ENCODE measurements at places on chromosomes 4 and X.

DNA sequence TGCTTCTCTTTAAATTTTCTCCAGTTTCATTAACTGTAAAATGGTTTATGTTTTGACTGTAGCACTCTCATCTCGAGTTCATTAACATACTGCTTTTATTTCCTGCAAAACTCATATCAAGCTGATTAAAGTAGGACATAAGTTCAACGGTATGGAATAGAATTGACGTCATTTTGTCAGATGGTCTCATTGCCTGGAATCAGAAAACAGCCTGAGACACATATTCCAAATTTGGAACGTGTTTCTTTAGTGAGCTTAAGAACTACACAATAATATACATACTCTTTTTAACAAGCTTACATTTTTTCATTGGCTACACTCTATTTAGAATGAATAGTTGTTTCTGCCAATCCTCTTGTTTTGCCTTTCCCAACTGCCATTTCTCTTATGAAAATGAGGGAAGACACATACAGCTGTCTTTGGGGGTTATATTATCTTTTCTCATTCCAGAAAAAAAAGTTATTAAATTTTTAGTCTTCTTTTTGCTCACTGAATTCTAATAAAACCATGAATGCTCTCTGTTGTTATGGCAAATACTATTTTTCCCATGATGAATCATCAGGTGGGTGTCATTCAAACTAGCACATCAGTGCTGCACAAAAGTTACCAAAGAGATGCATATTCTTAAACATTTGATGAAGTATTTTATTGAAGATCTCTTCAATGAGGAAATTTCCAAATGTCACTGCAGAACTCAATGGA, 162.8 kb downstream of the GABRB1 start:
- DNase-seq: no peak

DNA sequence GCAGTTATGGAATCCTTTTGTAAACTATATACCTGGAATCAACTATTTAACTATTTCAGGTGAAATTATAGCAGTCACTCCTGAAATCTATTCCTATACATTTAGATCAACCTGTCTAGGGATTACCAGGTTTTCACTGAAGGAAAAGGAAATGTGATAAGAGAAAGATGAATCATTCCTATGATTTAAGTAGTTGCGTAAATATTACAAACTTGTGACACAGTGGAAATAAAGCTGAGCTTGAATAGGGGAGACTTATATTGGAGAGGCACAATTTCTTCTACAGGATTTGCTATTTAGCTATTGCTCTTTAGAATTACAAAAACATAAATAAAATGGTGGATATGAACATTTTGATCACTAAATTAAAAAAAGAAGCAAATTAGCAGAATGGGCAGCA, 284.1 kb upstream of the EPHA5 start:
- DNase-seq: no peak

GRCh38 chr4:162341533-162341932, 177.7 kb upstream of the FSTL5 start:
- no peak for DNase-seq

- no peak for DNase-seq
These were observed 172.5 kb downstream of the DHX15 start for GRCh38 chr4:24411806-24412205.

DNA sequence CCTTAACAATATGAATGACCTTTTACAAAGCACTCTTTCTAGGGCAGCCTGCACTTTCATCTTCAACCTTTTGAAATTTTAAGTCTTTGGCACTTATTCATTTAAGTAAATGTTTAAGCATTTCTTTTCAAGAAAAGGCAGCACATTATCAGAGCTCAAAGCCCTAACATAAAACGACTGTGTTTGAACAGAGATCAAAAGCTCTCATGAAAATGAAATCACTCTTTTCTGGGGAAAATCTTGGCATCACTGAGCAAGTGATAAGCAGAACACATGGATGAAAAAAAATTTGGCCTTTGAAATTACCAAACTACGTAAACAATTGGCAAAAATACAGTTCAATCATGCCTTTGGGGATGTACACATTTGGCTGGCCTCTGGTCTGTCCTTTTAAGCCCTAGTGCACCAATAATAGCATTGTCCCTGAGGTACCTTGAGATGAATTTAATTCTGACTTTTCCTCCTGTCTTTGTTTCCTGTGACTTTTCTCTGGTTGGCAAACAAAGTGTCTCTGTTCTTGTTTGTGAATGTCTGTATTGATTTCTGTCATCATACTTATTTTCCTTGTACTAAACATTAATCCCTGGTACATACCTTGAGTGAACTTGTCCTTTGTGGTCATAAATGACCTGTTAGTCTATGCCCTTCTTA, 12.9 kb upstream of the ODAM start:
- no peak for DNase-seq

GRCh38 chrX:53324803-53325202, 43.4 kb upstream of the IQSEC2 start:
- DNase-seq: no peak

DNA sequence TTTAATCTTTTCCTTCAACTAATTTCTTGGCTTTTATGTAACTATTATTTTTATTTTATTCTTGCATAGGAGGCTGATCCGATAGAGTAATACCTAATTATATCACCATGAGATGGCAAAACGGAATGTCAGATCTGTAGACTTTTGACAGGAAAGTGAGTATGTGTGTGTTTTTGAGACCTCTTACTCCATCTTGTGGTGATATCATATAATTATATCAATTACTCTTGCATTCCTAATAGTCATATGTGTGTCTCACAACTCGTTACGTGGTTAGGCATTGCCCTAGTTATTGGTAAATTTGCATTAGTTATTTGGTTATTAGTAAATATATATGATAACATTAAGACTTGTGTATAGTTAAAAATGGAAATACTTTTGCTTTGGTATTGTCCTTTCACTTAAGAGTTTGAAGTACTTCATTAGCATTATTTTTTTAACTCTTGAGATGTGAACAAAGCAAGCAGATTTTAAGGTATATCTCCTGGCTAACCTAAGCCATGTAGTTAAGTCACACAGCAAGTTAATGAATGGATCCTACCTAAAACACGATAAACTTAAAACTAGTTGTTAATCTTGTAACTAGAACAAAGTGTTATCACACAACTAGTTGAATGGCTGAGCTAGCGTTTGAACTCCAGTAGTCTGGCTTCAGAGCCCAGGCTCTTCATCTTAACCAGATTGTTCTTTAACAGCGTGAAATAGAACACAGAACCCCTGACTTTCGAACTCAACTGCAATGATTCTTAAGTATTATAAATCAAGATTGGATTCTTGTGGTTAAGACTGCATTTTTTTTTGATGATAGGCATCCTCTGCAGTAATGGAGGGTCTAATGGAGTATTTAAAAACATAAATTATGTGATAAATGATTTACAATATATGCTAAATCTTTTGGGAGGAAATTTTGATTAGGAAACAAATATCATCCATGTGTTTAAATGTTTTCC, 67.1 kb downstream of the PGRMC2 start:
- DNase-seq: peak; percentile 62

GRCh38 chr4:162839814-162840213, 326.9 kb downstream of the NAF1 start:
- no peak for DNase-seq

- no peak for DNase-seq
These were observed 73.3 kb downstream of the FRYL start for GRCh38 chr4:48706736-48707135.

- DNase-seq: no peak
These were observed 533.9 kb downstream of the FSTL5 start for GRCh38 chr4:161629694-161630441.

DNA sequence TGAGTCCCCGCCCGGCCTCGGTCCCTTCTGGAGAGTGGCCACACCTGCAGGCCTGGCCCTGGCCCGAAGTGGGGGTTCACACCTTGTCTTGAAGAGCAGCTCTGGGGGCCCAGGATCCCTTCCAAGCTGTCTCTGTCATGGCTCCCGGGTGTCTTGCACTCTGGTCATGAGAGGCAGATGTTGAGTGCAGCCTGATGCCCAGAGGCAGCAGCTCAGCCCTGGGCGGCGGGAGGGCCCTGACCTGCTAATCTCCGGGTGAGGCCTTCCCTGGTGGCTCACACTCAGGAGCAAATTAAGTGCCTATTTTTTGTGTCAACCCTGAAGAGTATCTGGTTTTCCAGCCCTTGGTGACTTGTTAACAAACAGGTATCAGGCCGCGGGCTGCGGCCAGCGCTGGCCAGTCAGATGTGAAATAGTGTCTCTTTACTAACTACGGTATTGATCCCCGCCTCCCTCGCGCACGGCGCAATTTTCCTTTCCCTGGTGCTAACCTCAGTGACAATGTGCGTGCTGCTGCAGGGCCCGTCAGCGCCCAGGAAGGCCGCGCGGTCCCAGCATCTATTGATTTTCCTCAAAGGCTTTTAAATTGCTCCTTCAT, 24.2 kb downstream of the NKX1-1 start:
- DNase-seq: no peak

- DNase-seq: no peak
These were observed 36.4 kb downstream of the EDA2R start for GRCh38 chrX:66602381-66602938.

GRCh38 chr4:186104890-186105646, 564 bp downstream of the FAM149A start:
- no peak for DNase-seq

- DNase-seq: no peak
These were observed 597.9 kb downstream of the GALNTL6 start for GRCh38 chr4:172411149-172411548.

DNA sequence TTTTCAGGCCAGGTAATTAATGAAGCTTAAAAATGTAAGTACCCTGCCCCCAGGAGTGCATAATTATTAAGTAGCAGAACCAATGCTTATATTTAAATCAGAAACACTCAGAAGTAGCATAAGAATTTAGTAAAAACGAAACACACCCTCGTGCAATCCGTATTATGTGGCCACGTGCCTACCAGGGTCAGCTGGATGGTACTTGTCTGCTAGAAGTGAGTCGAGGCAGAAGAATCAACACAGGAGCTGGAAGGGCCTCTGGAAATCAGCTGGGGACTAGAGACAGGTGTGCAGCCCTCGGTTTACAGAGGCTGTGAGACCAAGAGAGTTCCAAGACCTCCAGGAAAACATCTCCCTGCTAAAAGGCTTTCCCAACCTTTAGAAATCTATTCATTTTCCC, 559 bp upstream of the FAM47E start:
- DNase-seq: no peak

DNA sequence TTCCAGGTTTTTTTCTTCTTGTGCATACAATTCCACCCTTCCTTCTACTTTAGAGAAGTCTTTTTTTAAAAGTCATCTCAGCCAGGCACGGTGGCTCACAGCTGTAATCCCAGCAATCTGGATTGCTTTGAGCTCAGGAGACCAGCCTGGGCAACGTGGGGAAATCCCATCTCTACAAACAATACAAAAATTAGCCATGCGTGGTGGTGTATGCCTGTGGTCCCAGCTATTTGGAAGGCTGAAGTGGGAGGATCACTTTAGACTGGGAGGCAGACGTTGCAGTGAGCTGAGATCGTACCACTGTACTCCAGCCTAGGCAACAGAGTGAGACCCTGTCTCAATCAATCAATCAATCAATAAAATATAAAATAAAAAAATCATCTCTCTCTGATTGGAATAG, 14.8 kb downstream of the ELOVL6 start:
- no peak for DNase-seq

GRCh38 chr4:153232768-153233167, 28.5 kb downstream of the TRIM2 start:
- DNase-seq: peak; percentile 60

DNA sequence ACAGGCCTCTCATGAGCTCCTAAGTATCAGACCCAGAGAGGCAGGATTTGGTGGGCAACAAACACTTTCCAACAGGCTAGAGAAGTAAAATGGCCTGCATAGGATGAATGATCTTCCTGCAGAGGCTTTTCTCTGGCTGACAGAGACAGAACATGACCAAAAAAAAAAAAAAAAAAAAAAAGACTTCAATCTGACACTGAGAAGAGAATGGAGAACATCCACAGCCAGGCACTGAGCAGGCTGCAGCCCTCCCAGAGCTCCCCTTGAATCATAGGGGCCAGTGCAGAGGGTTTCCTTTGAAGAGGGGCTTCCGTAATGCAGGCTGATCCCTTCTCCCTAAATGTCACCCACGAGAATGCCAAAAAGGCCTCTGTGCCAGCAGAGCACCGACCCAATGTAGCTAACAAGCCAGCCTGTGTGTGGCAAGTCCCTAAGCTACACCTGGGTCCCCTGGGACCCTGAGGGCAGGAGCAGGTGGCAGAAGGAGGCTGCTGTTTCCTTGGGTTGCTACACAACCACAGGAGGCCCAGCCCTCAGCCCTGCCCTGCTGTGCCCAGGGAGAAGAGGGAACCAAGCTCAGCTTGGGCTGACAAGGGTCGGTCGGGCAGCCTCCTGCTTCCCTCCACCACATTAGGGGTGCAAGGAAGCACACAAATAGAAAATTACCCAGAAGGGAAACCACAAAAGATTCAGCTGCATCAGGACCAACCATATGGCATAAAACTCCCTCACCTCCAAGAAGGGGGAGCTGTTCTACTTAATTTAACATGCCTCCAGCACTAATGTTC, 55.6 kb downstream of the MAP7D2 start:
- no peak for DNase-seq

DNA sequence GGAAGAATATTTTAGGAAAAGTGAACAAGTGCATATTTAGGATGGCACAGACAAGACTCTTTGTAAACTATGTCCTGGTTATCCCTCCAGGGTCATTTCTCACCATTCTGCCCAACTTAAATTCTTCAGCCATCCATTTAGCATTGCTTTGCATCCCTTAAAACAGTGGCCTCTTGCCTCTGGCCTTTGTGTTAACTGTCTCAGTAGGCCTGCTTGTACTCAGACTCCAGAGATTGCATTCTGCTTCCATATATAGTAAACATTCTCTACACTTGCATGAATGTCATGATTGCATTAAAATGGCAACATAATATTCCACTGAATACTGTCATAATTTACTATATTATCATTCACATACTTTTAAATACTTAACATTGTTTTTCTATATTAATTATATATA, 43.2 kb downstream of the NR3C2 start:
- DNase-seq: no peak

- no peak for DNase-seq
These were observed 51.4 kb downstream of the ABLIM2 start for GRCh38 chr4:8107146-8107657.

- no peak for DNase-seq
These were observed 15.1 kb downstream of the TREX2 start for GRCh38 chrX:153430796-153431195.

DNA sequence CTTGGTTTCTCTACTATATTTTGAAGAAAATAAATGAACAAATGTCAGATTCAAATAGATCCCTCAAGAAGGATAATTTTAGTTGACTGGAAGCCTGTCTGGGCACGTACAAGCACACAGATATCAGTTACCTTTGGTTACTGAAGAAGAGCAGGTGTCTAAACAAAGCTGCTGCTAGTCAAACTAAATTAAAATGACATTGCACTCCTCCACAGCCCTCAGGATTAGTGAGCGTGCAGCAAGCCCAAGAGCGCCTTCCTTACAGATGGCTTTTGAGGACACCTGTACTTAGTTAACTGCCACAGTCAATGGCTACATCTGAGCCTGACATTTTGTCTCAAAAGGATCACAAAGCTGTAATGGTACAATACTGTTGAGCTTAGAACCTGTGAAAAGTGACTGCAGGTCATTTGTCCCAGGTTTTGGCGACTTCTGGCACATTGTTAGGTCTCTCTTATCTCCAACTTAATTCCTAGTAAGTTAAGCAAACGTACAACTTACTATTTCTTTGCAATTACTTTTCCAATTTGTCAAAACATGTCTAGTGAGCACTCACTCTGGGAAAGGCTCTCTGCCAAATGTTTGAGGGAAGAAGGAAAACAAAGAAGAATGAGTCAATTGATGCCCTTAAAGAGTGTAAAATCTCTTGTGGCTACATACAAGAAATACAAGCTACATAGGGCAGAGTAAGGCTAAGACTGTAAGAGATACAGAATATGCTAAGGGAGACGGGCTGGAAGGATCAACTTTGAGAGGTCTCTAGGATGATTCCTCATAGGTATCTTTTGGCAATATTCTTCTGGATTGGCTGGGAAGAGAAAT, 25.6 kb upstream of the DAPP1 start:
- no peak for DNase-seq
